NCI-H1436 (cell line): ENCODE measurements at places on chromosomes 16 and 17.

DNA sequence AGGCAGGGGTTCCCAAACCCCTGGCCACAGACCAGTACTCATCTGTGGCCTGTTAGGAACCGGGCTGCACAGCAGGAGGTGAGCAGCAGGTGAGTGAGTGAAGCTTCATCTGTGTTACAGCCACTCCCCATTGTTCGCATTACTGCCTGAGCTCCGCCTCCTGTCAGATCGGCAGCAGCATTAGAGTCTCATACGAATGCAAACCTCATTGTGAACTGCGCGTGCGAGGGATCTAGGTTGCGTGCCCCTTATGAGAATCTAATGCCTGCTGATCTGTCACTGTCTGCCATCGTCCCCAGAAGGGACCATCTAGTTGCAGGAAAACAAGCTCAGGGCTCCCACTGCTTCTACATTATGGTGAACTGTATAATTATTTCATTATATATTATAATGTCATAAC, 25.1 kb upstream of the RMI2 start:
- DNase-seq = no peak

DNA sequence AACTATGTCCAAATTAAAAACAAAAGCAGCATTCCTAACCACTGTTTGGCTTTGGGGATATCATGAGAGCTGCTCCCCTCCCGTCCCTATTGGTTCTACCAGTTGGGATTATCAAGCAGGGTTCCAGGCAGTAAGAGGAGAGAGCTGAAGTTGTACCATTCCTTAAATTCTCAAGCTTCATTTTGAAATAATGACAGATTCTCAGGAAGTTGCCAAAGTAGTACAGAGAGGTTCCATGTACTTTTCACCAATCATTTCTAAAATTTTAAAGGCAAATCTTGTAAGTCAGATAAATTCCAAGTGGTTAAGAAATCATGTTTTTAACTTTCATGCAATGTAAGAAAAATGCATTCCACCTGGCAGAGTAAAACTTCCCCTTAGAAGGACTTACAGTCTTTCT, 36.9 kb downstream of the TEX2 start:
- DNase-seq = no peak

DNA sequence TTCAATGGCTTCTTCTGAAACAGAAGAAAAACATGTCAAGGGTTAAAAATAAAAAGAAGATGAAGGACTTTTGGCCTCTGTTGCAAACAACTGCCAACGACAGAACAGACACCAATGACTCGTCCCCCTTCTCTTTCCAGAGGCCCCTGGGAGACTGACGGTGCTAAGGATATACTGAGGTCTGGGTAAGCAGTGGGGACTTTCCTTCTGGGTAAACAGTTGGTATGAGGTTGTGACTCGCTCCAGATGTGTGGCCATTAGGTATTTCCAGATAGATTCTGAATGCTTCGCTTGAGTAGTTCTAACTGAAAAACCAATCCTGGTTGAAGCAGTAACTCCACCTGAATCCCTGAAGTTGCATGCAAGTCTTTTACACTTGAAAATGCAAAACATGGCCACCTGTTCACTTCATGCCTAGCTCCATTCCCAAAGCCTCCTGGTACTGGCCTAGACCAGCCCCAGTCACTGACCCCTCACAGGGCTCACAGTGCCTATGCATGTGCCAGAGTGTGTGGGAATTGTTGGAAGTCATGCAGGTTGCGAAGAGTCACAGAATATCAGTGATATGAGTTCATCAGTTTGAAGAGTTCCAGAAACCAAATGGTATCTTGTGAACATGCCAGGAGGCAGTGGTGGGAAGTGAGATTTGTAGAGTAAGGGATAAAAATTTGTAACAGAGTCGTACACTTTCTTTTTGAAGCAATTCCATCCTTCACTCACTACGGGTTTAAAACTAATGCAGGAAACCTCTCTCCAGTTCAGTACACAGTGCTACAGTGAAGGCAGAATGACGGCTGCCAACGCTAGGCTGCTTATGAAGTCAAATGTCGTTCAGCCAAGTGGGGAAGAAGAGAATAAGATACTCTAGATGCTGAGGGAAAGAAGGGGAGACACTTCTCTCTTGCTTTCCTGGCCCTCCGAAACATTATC, 217.8 kb downstream of the ZFHX3 start:
- no peak for DNase-seq

GRCh38 chr17:68036304-68037147, 991 bp downstream of the KPNA2 start:
- no peak for DNase-seq

DNA sequence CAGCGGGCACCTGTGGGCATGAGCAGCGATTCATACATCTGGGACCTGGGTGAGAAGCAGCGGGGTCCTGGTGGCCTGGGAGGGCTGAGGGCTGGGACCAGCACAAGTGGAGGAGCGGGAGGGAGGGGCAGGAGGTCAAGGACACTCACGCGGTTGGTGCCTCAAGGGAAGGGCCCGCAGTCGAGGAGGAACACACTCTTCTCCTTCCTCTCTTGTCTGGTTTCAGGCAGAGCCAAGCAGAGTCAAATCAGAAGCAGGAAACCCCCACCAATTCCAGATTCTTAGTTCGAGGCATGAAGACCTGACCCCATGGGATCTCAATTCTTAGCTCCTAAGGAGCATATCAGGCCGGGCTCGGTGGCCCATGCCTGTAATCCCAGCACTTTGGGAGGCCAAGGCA, 15.7 kb downstream of the DNAI2 start:
- no peak for DNase-seq

GRCh38 chr16:54422159-54422558, 135.6 kb upstream of the IRX3 start:
- DNase-seq = no peak

- DNase-seq = no peak
Measured at GRCh38 chr16:25078386-25078978, 33.1 kb upstream of the LCMT1 start.

- no peak for DNase-seq
Measured at GRCh38 chr17:34728771-34729310, 149.5 kb downstream of the TMEM132E start.

- no peak for DNase-seq
Measured at GRCh38 chr16:13902677-13903076, 17.3 kb upstream of the ERCC4 start.

- no peak for DNase-seq
Measured at GRCh38 chr16:8751481-8752311, 45.7 kb downstream of the TMEM186 start.

DNA sequence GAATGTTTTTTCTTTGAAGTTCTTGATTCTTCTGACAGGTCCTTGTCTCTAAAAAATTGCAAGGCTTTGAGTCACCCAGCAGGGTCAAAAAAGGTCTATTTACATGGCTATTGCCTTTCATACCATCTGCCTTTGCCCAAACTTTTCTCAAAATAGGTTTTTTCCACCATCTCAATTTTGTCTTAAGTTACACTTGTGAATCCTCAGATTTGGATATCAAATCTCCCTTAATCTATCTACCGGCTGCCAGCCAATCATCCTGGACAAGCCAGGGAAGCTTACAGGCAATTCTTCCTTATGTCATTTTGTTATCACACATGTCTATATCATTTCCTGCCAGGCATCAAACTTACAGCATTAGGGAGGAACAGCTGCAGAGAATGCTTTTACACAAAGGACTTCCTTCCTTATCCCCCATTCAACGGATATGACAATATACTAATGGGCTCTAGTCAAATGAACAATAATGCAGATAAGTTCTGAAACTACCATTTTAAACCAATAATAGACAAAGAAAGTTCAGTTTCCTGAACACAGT, 104.1 kb upstream of the CORO6 start:
- no peak for DNase-seq

- no peak for DNase-seq
Measured at GRCh38 chr17:17141860-17142552, 64.1 kb downstream of the PLD6 start.

GRCh38 chr17:9598661-9599060, 22.2 kb downstream of the CFAP52 start:
- DNase-seq = no peak

DNA sequence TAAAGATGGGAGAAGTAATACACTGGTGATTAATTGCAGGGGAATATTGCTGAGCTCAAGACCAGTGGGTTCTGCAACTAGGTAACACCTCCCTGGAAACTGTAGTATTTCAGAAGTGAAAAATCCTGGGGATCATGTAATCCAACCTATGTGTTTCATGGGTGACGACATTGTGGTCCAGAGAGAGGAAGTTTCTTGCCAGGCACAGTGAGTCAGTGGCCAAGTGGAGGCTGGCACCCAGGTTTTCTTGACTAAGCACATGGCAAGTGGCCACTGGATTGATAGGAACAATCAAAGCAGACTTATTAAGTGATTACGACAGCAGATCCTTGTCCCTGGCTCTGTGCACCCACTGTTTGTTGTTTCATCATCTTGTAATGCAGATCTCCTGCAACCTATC, 14.6 kb upstream of the CIITA start:
- DNase-seq = no peak

- no peak for DNase-seq
Measured at GRCh38 chr17:3660311-3660891, 8.0 kb downstream of the TAX1BP3 start.

- no peak for DNase-seq
Measured at GRCh38 chr17:49180998-49181635, 29.3 kb downstream of the GNGT2 start.
